Ovary (tissue), 10 donors: ENCODE measurements at places on chromosomes 7 and 10.
A peak's percentile ranks its signal among the peaks of the same experiment; 100 is the strongest.

GRCh38 chr10:72487521-72487920 lies 132.8 kb upstream of the DNAJB12 start:
- no peak for DNase-seq

DNA sequence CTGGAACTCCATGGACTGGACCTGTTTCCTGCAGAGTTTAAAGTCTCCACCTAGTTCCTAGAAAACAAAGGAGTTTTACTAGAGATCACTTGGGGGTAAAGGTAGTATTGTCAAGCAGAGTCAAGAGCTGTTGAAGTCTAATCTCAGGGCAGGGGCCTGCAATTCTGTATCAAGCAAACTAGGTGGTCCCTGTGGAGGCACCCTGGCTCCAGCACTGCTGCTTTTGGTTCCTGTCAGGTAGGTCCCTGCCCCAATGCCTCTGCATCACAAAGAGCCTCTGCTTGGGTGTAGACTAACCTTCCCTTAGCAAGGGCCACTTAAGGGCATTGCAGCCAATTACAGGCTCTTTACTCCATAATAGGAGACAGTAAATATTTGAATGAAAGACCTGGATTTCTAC lies 22.5 kb downstream of the ZSCAN25 start:
- no peak for DNase-seq

GRCh38 chr10:51227897-51228713 lies 153.8 kb downstream of the PRKG1 start:
- DNase-seq = no peak

GRCh38 chr10:43292755-43293676 lies 26.2 kb upstream of the RASGEF1A start:
- peak; percentile 55 for DNase-seq

- no peak for DNase-seq
Observed at GRCh38 chr7:157329447-157329846, 7.4 kb upstream of the DNAJB6 start.

GRCh38 chr7:3893151-3893788 lies 592.2 kb downstream of the SDK1 start:
- DNase-seq = no peak

- no peak for DNase-seq
Observed at GRCh38 chr10:78222096-78222790, 188.6 kb downstream of the RPS24 start.

- DNase-seq = no peak
Observed at GRCh38 chr10:48238826-48239520, 35.5 kb downstream of the FRMPD2 start.

- DNase-seq = no peak
Observed at GRCh38 chr10:19570991-19571390, 245.2 kb upstream of the PLXDC2 start.

DNA sequence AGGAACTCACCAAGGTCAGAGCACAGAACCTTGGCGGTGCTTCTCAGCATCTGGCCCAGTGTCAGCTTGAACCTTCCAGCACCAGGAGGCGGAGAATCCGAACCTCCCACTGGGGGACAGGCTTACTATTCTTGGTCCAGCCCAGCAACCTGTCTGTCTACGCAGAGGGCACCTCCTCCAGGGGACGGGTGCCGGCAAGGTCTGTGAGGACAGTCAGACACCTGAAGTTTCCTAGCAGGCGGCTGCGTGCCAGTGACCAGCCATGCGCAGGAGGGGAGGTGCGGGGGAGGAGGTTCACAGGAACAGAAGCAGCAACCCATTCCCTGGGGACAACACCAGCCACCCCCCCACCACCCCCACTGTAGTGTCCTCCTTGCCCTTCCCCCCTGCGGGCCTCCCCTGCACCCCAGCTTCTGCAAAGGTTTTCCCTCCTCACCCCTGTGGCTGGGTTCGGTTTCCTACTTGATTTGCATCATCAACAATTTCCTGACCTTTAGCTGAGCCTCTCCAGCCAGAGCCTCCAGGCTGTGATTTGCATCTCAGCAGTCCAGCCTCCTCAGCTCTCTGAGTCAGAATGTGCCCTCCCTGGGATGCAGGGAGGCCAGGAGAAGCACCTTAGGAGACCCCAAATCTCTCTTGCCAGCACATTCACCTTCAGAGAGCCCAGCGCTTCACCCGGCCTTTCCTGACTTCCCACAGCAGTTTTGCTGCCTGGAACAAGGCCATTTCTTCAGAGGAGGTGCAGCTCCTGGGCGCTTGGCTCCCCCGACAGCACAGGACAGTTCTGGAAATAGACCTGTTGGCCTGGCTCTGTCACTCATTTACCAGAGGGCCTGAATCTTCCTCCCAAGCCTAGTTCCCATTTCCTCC lies 107.5 kb upstream of the NPS start:
- peak; percentile 69 for DNase-seq

- no peak for DNase-seq
Observed at GRCh38 chr7:104960741-104961448, 53.1 kb upstream of the KMT2E start.

DNA sequence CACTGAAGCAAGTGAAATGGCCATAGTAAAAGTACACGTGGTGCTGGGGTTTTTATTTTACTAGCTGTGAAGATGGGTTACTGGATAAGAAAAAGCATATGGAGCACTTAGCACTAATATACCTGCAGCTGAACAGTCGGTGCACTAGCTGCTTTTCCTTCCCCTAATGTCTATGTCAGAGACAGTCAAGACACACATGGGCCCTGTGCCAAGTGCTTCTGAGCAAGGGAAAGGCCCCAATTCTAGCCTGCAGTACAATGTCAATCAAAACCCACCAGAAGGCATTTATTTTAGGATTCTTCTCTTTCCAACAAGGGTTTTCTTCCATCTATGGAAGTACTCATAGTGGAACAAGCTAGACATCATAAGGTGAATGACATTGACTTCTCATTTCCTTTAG lies 716.7 kb downstream of the CCSER2 start:
- no peak for DNase-seq
